ENCODE measurements at places on chromosomes 7 and 10.

DNA sequence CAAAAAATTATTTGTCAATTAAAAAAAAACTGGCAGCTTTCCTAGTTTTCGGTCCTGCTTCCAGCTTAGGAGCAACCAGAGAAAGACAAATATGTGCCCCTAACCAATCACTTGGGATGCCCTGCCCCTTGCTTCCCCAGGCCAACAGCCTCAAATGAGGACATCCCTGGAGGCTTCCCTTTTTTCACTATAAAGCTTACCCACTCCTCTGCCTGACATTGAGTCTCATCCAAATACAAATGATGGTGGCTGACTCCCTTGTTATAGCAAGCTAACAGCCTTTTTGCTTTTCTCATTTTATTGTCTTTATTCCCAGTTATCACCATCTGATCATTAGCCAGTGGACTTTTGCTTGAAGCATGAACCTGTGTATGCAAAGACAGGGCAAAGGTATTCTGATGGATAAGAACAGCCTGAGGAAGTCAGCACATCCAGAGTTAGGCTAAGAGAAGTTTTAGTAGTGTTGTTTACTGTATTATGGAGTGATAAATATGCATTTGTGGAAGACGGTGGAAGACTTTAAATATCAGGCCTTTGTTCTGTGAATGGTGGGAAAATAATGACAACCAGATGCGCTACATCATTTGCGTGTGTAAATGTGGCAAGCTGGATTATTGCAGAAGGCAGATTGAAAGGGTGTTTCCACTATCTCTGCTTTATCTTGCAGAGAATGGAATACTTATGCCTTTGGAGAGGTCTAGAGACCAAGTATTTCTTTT, 1.7 kb upstream of the CCM2 start:
- no peak for DNase-seq

GRCh38 chr7:44046321-44047061, 2.0 kb downstream of the DBNL start:
- DNase-seq, result no peak

DNA sequence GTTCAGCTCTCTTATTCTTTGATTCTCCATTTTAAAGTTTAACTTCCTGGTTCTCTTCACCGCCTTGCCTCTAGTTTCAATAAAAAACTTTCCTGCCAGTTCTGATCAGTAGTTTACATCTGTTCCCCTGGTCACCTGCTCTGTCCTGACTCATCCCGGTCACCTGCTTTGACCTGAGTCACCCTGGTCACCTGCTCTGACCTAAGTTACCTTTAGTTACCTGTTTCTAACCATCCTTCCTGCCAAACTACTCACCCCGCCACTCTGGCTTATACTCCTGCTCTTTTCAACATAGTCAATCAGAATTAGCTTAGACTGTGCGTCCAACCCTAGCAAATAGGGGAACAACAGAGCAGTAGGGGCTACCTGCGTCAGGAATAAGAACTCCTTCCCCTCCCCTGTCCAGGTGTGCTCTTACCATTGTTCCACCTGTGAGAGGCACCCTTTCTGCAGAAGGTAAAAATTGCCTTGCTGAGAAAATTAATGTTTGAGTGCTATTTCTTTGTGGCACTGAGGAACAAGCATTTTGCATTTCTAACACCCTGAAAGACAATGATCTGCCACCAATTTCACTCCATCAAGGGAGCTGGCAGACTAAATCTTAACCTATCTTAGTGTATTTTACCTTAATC, 263.6 kb downstream of the DOCK4 start:
- no peak for DNase-seq

DNA sequence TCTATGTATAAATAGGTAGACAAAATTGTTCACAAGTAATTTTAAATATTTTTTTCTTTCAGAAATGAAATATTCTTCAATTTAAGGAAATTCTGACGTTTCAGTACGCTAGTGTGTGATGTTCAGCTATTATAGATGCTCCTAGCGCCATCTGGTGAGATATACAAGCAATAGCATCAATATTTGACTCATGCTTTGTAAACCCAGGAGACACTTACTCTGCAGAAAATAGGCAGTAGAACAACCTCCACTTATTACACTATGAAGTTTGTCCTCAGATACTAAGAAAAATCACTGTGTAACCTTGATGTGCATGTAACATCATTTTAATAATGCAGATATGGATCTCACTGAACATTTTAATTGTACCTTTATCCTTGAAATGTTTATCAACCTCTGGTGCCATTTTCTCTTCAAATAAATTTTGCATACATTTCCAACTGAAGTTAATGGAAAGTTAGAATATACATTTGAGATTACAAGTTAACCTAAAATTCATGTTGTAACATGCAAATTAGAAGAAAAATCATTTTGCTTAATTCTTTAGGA, 151.5 kb upstream of the FAM3C start:
- DNase-seq, result no peak

GRCh38 chr10:61662794-61663259, at the start of gene CABCOCO1:
CABCOCO1 (plus strand) TSS chr10:61662929; CDS start chr10:61662973, 44 bp downstream.
- no peak for DNase-seq

DNA sequence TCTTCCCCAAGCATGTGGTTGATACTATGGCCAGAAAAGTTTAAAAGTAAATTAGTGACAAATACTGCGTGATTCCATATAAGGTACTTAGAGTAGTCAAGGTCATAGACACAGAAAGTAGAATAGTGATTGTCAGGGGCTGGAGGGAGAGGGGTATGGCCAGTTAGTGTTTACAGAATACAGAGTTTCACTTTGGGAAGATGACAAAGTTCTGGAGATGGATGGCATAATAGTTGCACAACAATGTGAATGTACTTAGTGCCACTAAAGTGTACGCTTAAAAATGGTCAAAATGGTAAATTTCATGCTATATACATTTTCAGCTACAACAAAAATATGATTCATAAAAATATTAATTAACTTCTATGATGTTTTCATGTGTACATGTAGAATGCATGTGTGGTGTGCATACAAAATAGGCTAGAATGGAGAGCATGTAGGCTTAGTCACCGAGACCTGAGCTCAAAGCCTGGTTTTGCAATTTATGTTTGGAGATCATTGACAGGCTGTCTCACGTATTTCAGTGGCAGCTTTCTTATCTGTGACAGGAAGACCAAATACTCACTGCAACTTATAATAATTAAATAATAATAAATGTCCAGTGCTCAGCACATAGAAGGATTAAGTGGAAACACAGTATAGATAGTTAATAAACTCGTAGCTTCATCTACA, 625.6 kb downstream of the SUGCT start:
- no peak for DNase-seq

- DNase-seq, result no peak
Observed at GRCh38 chr7:45890902-45891461, 2.7 kb downstream of the IGFBP1 start.

- DNase-seq, result no peak
Observed at GRCh38 chr10:67665491-67665890, 30.5 kb downstream of the CTNNA3 start.

DNA sequence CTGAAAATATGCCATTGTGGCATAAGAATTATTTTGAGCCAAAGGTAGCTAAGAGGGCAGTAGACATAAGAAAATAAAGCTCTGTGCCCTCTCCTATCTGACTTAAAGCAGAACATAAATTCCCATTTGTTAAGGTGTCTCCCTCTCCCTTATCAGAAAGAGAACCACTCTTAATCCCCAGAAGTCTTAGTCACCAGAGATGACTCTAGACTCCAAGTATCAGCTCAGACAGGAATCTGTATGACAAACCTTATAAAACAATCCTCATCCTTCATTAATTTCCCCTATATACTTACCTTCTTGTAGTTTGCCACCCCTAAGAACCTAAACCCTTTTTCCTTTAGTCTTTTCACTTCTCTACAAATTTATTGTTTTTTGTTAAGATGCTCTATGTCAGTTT, 21.8 kb upstream of the PIP4K2A start:
- DNase-seq, result no peak

DNA sequence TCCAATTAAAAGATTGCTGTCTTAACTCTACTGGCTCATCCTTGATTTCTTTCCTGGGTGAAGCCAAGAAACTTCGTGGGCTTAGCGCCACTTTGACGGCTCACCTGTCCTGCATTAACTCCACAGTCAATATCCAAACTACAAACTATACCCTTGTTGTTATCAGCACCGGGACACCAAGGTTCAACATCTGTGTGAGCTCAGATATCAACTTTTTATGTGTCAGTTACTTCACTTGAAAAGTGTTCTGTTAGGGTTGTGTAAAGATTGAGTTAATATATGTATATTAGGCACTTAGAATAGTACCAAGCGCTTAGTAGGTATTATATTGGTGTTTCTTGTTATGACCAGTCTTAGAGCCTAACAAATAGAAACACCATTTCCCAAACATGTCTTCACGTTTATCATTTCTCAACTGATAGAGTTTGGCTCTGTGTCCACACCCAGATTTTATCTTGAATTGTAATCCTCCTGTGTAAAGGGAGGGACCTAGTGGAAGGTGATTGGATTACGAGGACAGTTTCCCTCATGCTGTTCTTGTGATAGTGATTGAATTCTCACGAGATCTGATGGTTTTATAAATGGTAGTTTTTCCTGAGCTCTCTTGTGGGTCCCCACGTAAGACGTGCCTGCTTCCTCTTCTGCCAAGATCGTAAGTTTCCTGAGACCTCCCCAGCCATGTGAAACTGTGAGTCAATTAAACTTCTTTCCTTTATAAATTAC, 19.0 kb upstream of the ST8SIA6 start:
- no peak for DNase-seq

- DNase-seq, result no peak
Observed at GRCh38 chr10:24407928-24408327, 199.0 kb downstream of the KIAA1217 start.

- no peak for DNase-seq
Observed at GRCh38 chr10:124703778-124704427, 40.3 kb downstream of the FAM53B start.

DNA sequence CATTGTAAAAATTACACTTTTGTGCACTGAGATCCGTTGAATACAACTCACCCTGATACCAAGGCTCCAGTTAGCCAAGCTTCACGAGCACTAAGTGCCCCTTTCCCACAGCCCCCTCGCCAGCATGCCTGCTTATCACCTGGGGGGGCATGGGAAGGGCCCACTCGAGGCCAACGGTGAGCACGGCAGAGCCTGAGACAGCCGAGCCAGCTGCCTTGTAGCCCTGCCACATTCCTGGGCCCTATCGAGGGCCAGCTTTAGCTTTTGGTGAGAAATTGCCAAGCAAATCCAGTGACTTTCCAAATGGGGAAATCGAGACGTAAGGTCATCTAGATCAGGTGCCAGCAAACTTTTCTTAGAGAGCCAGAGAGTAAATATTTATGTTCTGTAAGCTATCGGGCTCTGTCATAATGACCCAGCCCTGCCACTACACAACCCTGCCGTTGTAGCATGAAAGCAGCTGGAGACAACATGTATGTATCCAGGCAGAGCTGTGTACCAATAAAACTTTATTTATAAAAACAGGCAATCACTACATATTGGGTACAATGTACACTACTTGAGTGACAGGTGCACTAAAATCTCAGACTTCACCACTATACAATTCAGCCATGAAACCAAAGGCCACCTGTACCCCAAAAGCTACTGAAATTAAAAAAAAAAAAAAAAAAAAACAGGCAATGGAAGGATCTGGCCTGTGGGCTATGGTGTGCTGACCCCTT, 83.6 kb downstream of the FAM53B start:
- no peak for DNase-seq

DNA sequence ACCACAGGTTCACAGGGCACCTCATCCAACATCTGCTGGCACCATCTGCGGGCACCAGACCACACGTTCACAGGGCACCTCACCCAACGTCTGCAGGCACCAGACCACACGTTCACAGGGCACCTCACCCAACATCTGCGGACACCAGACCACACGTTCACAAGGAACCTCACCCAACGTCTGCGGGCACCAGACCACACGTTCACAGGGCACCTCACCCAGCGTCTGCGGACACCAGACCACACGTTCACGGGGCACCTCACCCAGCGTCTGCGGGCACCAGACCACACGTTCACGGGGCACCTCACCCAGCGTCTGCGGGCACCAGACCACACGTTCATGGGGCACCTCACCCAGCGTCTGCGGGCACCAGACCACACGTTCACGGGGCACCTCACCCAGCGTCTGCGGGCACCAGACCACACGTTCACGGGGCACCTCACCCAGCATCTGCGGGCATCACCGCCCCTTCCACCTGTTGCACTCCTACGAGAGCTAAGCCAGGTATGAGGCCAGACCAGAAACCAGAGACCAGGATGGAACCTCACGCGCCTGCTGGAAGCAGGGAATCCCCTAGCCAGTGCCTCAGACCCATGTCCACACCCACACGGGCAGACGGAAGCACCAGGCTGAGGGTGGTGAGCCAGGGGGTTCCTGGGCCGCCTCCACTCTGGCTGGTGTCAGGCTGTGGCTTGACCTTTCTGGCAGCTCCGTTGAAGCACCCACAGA, 182.8 kb downstream of the MAD1L1 start:
- DNase-seq, result no peak

DNA sequence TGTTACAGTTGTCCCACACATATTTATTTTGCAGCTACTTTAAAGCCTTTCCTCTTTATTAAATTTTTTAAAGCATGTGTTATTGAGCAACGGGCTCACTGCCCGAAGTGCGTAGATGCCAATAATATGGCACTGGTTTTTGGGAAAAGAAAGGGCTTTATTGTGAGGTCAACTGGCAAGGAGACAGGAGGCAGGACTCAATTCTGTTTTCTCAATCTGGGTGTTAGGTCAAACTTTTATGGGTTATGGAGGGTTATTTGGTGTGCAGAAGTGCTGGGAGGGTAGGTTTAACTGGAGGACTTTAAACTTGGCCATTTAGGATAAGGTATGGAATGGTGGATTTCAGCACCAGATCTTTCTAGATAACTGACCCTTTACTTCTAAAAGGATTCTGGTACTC, 183.6 kb downstream of the LRRC4 start:
- no peak for DNase-seq

DNA sequence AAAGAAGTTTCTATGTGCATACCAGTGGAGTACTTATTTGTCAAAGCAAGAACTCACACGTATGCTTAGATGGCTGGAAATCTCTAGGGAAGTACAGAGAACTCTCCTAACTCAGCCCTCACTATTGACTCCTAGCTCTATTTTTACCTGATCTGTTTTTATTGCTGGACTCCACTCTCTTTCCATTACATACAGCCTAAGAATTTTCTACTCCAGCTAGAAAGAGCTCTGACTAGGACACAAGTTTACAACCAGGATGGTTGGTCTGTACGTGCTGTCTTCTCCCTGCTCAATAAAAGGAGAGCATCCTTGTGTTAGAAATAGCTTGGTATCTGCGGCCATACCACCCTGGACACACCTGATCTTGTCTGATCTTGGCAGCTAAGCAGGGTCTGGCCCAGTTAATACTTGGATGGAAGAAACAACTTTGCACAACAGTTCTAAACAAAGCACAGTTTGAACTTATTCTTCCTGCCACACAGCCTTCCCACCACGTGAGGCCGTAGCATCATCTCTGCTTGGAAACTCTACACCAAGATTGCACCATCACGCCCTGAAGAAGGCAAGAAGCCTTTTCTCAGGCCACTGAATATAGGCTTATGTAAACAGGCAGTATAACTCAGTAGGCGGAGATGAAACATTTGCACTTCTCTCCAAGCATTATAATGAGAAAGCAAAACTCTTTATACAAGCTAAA, 50.7 kb downstream of the KCNMA1 start:
- DNase-seq, result no peak

Measured in activated naive CD4-positive, alpha-beta T cell (primary cell).